ENCODE measurements at places on chromosomes 7 and 10.

DNA sequence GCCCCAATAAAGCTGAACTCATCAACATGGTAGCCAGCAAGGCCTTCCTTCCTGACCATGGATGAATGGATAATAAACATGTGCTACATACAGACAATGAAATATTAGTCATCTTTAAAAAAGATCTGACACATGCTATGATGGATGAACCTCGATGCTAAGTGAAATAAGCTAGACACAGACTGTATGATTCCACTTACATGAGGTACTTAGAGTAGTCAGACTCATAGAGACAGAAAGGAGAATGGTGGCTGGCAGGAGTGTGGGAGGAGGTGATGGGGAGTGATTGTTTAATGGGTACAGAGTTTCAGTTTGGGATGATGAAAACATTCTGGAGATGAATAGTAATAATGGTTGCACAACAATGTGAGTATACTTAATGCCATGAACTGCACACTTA is 114.1 kb upstream of the SORCS3 start:
- DNase-seq = no peak

GRCh38 chr7:112204499-112205342 is 1.5 kb downstream of the DOCK4 start:
- no peak for DNase-seq

GRCh38 chr7:88395715-88396114 is 89.0 kb upstream of the STEAP4 start:
- DNase-seq = no peak

GRCh38 chr10:133438711-133439273 is 14.4 kb upstream of the SPRN start:
- DNase-seq = no peak

DNA sequence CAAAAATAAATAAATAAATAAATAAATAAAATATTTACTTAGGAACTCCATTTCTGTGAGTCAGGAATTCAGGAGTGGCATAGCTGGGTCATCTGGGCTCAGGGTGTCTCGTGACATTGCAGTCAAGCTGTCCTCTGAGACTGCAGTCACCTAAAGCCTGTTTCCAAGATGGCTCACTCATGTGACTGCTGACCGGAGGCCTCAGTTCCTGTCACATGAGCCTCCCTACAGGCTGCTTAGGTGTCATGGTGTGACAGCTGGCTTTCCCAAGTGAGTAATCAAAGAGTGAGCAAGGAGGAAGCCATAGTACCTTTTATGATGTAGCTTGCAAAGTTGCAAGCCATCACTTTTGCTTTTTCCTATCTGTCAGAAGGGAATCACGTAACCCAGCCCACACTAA is 128.6 kb upstream of the KCTD7 start:
- DNase-seq = no peak

GRCh38 chr7:102981451-102981850 is 68.7 kb downstream of the LRRC17 start:
- no peak for DNase-seq

DNA sequence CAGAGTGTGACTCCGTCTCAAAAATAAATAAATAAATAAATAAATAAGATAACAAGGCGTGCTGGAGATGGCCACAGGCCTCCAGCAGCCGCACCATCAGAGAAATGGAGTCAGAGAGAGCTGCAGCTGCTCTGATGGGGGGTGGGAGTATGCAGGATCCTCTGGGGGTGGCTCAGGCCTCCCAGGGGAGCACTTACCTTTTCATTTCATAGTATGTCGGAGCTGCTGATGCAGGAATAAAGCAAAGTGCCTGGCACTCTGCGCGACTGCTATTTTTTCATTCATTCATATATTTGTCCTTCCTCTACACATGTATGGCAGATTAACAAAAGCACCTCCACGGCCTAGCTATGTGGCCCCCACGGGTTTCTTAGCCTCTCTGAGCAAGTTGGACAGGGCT is 175.9 kb downstream of the CUX1 start:
- DNase-seq = no peak

DNA sequence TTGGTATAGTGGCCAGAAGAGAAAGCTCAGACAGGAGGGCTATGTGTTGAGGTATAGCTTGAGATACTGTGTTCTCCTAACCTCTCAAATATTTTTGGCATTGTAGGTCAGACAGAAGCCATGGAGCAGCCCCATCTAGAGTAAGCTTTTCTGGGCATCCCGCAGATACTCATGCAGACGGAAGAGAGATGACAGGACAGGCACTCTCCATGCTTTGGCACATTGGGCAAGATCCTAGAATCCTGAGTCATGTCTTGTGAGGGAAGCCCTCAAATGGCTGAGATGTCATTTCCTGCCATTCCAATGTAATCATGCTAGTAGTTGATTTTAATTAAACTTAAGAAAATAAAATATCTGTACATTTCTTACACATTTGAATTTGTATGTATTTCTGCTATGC is 16.8 kb upstream of the KIF20B start:
- no peak for DNase-seq

DNA sequence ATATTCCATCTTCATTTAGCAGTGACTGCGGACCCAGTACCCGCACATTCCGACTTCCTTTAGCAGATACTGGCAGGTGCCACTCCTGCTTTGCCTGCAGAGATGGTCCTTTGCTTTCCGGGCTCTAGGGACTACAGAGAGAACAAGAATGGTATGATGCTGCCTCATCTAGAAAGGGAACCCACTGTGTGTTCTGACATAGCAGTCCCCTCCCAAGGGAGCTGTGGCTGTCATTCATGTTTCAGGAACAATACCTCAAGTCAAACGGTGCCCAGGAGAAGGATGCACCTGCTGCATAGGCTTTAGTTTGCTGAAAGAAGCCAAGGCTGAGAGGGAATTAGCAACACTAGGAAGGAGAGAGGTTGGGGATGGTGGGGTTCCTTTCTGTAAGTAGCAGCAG is 15.9 kb upstream of the TMEM72 start:
- no peak for DNase-seq

- DNase-seq = no peak
Measured at GRCh38 chr7:25726781-25727311, 425.2 kb upstream of the NFE2L3 start.

GRCh38 chr10:16231734-16232435 is 204.9 kb upstream of the PTER start:
- no peak for DNase-seq

GRCh38 chr10:86204421-86205305 is 161.9 kb downstream of the GRID1 start:
- DNase-seq = no peak

GRCh38 chr10:36899652-36900051 is 225.7 kb upstream of the ANKRD30A start:
- no peak for DNase-seq

DNA sequence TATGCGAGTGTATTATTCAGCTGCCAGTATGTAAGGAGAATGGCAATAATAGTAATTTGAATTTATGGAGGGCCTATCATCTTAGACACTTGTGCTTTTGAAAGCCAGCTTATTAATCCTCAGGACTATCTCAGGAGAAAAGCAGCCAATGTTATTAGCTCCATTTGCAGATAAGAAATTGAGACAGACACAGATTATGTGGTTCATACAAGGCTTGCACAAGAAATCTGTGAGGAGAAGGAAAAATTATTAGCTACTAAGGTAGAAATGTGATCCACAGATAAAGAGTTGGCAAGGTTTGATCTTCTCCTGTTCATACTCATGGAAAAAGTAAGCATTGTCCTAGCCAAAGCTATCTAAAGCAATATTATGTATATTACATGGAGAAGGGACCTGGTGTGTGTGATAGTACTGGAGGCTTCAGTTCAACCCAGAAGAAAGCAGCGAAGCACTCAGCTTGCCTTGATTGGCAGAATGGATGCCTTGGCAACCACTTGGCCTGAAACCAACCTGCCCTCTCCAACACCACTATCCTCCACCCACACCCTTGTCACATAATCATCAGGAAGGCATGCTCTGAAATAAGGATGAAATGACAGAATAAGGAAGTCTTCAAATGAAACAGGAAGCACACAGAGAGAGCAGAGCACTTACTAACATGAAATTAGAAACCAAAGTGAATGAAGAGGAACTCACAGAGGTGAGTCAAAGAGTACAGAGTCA is 18.0 kb downstream of the MACC1 start:
- no peak for DNase-seq

- DNase-seq = no peak
Measured at GRCh38 chr7:128735436-128735835, 3.7 kb upstream of the CALU start.

DNA sequence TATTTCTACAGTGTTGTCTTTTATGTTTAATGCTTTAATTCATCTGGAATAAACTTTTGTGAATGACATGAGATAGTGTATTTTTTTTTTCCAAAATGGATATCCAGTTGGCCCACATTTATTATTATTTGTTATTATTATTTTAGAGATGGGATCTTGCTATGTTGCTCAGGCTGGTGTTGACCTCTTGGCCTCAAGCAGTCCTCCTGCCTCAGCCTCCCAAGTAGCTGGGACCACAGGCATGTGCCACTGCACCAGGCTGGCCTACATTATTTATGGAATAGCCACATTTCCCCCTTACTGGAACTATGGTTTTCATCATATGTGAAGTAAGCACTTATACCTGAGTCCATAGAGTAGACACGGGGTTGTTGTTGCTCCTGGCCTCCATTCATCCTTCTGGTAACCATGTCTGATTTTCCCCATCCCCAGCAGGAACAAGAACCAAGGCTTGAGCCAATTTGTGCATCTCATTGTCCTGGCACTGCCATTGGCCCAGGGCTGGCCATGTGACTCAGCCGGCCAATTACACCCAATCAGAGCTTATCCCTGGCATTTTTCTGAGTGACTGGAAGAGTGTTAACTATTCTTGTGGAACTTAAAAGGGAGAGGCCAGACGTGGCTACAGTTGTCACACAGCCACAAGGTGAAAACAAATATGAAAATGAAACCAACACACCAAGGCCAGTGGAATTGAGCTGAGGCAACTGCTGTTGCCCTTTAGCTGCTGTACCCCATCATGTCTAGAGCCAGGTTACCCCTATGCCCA is 23.1 kb downstream of the PRF1 start:
- no peak for DNase-seq

DNA sequence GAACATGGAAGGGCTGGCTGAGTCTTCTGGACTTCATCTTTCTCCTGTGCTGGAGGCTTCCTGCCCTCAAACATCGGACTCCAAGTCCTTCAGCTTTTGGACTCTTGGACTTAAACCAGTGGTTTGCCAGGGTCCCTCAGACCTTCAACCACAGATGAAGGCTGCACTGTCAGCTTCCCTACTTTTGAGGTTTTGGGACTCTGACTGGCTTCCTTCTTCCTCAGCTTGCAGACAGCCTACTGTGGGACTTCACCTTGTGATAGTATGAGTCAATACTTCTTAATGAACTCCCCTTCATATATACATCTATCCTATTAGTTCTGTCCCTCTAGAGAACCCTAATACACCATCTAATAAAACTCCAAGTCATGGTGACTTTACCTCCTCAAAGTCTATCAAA is 4.0 kb upstream of the CLEC5A start:
- no peak for DNase-seq

DNA sequence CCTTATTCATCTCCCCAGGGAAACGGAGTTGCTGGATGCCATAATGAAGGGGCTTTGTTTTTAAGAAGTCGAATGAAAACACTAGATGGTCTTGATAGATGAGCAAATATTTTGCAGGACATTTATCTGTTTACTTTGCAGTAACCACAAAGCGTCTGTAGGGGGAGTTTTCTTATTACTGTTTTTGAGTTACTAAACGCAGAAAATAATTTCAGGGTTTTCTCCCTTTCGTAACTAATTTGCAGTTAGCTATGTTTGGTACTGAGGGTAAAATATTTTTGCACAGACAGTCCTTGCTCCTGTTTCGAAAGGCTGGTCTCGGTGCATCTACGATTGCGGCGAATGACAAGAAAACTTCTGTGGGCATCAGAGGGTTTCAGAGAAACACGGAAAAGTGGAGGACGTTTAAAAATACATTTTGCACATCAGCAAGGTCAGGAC is 505.6 kb upstream of the MKI67 start:
- no peak for DNase-seq

DNA sequence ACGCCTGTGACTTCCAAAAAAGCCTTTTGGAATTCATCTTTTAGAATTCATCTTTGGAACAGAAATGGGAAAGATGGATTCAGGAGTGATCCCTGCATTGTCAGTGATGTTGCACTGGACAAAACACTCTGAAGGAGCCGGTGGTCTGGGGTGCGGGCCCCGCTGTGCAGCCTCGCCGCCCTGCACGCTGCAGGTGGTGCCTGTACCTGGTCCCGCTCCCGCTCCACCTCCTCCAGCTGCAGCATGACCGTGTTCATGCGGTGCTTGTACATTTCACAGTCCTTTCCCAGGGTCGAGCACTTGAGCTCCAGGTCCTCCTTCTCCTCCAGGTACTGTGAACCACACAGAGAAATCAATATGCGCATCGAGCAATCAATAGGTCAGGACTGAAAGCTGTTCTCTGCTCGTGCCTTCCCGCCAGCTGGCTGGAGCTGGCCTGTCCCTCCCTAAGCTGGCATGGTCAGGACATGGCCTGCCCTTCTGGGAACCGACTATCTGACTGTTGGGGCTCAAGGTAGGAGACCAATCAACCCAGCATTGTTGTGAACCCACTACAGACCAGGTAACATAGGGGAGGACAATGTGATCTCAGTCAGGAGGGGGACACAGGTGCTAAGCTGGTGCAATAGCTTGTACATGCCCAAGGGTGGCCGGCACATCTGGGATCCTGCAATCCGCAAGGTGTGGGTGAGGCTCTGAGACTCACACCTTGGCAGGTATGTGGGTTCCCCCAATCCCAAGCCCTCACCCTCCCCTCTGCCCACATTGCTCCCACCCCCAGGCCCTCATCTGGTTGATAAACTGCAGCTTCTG is 93.8 kb upstream of the GNA12 start:
- no peak for DNase-seq

DNA sequence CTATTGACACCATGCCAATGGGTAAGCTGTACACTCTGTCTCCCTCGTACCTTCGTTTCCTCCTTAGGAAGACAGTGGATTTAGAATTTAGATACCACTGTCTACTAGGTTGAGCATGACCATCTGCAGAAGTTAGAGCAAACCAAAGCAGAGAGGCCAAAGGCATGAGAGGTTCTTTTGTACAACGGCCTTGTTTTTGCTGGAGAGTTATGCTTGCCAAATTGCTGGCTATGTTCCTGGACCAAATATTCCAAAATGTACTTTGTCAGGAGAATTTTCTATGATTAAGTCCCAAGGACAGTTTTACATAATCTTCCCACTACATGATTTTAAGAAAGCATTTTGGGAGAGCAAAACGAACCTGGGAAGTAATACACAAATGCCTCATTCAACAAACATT is 47.9 kb upstream of the PLCE1 start:
- no peak for DNase-seq

GRCh38 chr7:87528730-87529129 is 53.2 kb upstream of the ABCB4 start:
- DNase-seq = no peak

- DNase-seq = no peak
Measured at GRCh38 chr7:70132852-70133690, 534.8 kb downstream of the AUTS2 start.

- DNase-seq = no peak
Measured at GRCh38 chr10:125124907-125125306, 35.5 kb downstream of the CTBP2 start.

GRCh38 chr7:75626954-75627353 is 111.8 kb downstream of the HIP1 start:
- DNase-seq = no peak

DNA sequence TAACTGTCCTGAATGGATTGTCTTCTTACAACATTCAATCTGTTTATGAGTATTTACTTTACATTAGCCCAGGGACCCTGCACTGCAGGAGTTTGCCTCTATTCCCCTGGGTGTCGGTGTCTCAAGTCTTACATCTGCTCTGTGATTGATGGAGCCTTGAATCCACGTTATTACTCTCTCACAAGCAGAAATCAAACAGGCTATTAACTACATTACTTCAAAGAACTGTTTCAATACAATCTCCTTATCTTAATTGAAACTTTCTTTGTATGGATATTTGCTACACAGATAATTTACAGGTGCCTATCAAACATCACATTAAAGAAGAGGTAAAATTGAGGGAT is 3.1 kb upstream of the ARID5B start:
- no peak for DNase-seq
